Kidney glomerular epithelial cell (primary cell): ENCODE measurements at places on chromosomes 4 and X.

GRCh38 chrX:143934542-143934941 lies 50.7 kb downstream of the UBE2NL start:
- no peak for DNase-seq

GRCh38 chr4:138010639-138011038 lies 231.5 kb downstream of the SLC7A11 start:
- no peak for DNase-seq

DNA sequence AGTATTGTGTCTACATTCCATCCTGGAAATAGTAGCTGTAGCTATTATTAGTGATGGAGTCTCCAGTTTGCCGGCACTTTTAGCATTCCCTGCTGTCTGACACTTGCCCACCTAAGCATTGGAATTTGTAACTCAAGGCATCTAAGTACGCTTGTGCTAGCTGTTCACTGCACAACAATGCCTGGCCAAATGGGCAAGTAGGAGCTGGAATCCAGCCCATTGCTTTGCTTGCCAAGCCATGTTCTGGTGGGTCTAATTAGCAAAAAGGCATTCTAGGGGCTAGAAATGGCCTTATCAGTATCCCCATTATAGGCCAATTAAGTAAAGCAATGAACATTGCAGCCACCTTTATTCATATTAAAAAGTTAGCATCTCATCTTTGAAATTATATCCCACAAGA lies 7.8 kb upstream of the CXXC4 start:
- no peak for DNase-seq

DNA sequence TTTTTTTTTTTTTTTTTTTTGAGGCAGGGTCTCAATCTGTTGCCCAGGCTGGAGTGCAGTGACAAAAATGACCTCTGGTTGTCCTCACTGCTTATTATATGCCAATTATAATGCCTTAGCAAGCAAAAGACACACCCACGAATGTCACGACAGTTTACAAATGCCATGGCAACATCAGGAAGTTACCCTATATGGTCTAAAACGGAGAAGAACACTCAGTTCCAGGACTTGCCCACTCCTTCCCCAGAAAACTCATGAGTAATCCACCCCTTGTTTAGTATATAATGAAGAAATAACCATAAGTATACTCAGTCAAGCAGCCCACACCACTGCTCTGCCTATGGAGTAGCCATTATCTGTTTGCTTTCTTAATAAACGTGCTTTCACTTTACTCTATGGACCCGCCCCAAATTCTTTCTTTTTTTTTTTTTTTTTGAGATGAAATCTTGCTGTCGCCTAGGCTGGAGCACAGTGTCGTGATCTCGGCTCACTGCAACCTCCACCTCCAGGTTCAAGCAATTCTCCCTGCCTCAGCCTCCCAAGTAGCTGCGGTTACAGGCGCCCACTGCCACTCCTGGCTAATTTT lies 106.2 kb downstream of the SMIM20 start:
- DNase-seq: no peak

DNA sequence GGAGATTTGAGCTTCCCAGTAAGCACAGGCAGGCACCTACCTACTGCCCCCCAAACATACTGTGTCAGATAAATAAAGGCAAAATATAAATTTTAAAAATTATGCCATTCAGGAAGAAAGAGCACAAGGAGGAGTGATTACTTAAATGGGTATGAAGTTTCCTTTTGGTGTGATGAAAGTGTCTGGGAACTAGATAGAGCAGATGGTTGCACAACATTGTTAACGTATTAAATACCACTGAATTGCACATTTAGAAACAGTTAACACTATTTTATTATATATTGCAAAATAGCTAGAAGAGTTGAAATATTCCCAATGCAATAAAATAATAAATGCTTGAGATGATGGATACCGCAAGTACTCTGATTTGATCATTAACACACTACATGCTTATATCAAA lies 374.7 kb upstream of the FGF13 start:
- DNase-seq: no peak

DNA sequence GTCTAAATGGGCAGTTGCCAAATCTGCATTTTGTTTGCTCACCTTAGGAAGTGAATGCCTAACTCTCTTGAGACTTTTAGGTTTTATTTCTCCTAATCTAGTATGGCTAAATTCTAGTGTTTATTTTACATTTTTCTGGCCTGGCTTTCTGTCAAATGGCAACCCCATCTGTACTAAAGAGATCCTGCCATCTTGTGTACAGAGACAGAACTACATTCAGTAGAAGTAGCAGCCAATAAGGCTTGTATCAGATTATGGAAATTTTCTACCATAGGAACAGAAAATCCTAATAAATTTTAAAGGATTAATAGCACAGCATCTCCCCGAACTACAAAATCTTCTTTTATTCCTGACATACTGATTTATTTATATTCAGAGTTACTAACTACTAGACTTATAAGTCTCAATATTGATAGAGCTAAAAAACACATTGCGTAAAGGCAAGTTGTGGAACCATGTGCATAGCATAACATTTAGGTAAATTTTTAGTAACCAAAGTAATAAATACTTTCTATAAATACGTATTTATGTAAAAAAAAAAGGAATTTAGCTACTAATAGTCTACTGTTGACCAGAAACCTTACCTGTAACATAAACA lies 45.5 kb downstream of the TMEM144 start:
- peak; percentile 16 for DNase-seq

- DNase-seq: no peak
Observed at GRCh38 chr4:100493756-100494155, 24.1 kb downstream of the EMCN start.

DNA sequence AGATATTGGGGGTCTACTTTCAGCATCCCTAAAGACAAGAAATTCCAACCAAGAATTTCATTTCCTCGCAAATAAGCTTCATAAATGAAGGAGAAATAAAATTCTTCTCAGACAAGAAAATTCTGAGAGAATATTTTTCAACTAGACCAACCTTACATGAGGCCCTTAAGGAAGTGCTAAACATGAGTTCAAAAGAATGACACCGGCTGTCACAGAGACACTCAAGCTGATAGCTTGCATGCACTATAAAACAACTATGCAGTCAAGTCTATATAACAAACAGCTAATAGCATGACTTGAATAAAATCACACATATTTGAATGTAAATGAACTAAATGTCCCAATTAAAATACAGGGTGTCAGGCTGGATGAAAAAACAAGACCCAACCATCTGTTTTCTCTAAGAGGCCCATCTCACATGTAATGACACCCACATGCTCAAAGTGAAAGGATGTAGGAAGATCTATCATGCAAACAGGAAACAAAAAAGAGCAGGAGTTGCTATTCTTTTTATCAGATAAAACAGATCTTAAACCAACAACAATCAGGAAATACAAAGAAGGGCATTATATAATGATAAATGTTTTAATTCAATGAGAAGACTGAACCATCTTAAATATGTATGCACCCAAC lies 27.2 kb downstream of the FAAH2 start:
- no peak for DNase-seq

DNA sequence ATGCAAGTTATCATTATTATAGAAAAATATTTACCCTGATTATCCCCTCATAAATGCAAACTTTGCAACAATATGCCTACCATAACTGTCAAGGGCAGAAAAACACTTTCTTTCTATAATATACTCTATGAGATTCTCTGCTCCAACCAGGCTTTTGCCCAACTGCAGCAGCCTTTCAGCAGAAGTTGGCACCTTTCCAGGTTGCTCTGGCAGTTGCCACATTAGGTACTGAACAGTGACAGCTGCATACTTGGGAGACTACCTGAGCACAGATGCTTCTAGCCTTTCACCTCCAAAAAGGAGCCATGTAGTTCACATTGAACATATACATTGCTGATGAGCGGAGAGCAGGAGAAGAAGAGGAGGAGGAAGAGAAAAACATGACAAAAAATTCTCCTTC lies 69.5 kb upstream of the BRWD3 start:
- DNase-seq: no peak

- DNase-seq: no peak
Observed at GRCh38 chrX:132622130-132622529, 133.3 kb upstream of the MBNL3 start.

DNA sequence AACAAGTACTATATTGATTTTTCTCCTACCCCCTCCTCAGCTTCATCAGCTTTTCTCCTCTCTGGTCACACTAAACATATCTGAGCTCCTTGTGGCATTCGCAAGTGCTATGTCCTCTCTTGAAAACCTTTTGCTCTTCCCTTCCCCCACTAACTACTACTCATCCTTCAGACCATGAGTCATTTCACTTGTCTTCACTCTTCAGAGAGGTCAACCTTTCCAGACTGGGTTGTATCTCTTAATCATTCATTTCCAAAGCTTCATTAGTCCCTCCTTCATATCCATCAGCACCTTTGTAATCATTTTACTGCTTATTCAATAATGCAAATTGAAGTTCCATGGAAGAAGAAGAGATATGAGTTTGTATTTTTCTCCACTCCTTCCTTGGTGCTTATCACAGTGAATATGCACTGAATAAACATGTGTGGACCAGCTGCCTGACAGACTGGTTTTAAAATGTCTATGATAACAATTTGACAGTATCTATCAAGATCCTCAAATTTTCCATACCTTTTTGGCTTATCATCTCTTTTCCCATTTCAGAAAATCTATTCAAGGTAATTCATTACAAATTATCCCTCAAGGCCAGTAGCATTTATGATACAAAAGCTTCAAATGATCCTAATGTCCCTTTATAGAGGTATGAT lies 28.4 kb downstream of the DDX60L start:
- peak; percentile 90 for DNase-seq

DNA sequence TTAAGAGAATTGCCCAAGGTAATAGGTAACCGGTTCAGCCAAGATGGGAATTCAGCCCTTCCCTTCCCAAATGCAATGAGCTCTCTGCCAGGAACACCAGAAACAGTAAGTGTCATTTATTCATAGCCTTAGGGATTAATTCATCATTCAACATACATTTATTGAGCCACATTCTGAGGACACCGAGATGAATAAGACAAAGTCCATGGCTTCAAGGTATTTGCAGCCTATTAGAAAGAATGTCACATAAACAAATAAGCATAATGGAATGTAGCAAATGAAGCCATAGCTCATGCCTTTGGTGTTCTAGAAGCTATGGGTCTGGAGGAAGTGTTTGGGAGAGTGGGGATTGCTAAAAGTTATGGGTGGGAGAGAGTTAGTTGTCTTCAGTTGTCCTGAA lies 6.3 kb upstream of the TAB3 start:
- DNase-seq: no peak

DNA sequence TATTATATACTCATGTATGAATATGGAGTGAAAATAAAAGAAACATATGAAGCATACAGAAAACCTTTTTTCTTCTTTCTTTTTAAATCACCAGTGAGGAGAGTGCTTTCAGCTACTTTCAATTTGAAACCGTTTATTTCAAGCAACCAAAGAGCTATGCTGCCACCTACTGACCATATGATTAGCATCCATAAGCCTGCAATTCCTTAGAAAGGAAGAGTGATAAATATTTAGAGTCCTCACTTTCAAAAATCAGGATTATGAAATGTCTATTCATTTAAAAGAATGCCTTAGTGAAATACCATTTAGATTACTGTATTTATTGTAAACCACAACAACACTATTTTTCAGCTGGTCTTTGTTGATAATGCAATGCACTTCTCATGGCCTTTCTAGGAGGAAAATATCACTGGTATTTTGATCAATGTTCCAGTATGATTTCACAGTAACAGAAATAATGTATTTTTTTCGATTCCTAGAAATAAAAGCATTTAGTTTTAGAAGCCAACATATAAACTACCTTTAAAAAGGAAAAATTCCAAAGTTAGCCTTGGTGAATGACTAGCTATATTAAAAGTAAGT lies 667.6 kb downstream of the PCDH18 start:
- DNase-seq: peak; percentile 80
